Hepatic stellate cell (primary cell): ENCODE measurements at places on chromosomes 2 and 18.

DNA sequence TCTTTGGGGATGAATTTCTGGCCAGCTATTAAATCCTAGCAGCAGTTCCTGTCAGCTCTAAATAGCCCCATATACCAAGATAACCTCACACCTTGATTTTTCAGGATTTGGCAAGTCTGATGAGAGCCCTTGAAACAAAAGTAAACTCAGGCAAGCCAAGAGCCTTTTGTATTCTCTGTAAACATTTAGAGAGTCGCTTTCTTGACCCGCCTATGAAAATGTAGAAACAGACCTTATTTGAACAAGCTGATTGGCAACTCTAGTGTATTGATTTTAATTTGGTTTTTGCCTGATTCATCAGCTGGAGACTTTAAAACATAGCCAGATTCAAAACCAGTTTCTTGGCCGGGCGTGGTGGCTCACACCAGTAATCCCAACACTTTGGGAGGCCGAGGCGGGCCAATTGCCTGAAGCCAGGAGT, 43.4 kb downstream of the CABLES1 start:
- DNase-seq = no peak

GRCh38 chr2:235194836-235195235, 243.0 kb downstream of the SH3BP4 start:
- no peak for DNase-seq

DNA sequence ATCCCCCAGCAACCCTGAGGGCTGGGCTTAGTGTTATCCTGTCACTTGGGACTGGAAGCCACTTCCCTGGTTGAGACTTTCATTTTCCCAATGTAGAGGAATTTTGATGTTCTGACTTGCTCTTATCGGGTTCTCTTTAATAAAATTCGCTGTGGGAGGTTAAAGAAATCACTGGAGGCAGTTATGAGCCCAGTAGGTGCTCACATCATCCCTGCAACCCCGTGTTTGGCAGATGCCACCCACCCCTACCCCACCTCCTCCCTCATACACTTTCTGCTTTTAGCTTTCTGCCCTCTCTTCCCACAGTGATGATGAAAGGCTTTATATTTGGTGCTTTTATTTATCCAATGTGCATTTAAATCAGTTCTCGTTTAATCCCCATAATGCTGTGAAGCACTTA, 106.6 kb downstream of the MAPK4 start:
- no peak for DNase-seq

DNA sequence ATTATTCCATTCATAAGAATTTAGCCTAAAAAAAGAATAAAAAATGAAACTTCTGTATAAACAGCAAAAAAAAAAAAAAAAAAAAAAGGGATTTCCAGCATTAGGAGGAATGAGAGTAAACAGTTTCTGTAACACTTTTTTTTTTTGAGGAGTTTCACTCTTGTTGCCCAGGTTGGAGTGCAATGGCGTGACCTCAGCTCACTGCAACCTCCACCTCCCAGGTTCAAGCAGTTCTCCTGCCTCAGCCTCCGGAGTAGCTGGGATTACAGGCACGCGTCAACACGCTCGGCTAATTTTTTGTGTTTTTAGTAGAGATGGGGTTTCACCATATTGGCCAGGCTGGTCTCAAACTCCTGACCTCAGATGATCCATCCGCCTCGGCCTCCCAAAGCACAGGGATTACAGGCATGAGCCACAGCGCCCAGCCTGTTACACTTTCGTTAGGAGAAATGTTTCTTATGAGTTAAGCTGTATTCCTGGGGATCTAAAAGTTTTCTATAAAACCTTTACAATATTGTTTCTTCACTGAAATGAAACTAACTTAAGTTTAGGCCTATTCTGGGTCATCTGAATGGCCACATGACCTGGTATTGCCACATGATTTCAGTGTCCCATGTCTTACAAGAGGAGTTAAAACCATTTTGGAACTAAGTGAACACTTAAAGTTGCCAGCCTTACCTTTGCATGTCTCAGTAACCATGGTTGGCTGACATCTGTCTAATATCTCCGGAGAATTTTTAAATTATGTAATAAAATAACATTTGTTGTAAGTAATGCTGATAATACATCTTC, 17.5 kb downstream of the SMAD2 start:
- DNase-seq = no peak

GRCh38 chr2:206798000-206798399, 32.6 kb downstream of the FASTKD2 start:
- DNase-seq = no peak

- no peak for DNase-seq
Observed at GRCh38 chr2:74317701-74318100, 25.5 kb downstream of the SLC4A5 start.

- no peak for DNase-seq
Observed at GRCh38 chr18:76121011-76121410, 374.0 kb downstream of the ZNF516 start.

- DNase-seq = no peak
Observed at GRCh38 chr18:49742316-49743116, 70.8 kb downstream of the ACAA2 start.

DNA sequence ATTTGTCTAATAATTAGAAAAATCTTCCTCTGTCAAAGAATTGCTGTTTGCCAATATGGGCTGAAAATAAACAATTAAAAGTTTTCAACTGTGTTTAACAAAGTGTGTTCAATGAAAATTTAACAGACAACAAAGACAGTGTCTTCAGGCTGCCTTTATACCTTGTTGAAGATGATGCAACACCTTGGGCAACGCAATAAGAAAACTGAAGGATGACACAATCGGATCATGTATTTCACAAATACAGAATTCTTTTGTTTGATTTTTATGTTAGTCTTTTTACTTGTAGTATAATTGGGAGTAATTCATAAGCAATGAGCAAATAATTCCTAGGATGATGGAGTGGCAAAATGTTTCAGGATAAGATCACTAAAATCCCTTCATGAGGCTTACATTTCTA, 27.8 kb downstream of the CHN1 start:
- DNase-seq = no peak

DNA sequence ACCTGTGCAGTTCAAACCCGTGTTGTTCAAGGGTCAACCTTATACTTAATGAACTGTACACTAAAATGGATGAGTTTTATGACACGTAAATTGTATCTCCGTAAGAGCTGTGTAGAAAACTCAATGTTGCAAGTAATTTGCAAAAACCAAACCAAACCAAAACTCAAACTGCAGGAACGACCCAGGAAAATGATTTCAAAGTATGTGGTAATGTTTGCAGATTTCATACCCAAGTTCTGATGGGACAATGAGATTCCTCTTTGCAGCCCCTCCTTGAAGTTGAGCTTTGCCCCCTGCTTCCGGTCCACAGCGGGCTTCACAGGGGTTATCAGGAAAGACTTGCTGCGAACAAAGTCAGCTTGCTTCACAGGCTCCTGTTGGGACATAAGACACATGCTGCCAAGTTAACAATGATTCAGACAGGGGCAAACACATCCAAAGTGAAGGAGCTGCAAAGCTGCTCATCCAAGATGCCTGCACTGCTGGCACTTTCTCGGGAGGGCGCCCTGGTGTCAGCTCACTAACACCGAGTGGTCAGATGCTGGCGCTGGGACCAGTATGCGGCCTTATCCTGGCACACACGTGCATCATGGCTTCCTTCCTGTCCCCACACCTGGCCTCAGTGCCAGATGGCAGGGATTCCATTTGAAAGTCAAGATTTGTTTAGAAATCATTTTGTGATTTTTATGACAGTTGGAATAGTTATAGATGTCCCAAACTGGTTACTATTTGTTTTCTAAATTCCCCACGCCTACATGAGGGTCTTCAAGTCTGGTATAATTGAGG, 65.2 kb upstream of the MGAT4A start:
- no peak for DNase-seq

DNA sequence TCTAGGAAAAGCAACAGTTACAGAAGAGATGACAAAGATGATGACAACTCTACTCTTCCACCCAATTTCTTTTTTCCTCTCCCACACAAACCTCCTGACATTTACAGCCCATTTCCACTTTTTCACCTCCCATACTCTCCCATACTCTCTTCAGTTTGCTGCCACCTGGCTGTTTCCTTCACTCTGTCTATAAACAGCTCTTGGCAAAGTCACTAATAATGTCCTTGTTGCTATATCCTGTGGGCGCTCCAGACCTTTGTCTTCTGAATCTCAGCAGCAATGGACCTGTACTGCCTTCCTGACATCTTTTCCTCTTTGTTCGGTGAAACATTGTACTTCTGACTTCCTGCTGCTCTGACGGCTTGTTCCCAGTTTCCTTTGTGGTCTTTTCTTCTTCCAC, 60.7 kb upstream of the CAVIN2 start:
- DNase-seq = no peak

DNA sequence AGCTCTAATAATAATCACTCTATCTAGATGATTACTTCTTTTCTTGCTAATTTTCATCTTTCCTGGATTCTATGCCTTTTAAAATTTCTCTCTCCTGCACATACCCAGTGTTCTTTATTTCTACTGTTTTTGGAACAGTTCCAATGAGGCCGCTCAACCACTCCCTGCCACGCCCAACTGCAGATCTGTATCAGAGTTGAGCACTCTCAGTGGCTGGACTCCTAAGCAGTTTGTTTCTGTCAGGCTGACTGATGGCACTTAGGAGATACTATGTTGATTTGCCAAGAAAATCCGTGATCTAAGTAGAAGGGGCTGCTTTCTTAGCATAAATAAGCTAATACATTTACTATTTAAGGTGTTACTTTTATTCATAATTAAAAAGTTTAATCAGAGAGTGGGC, 192.8 kb downstream of the ARHGAP15 start:
- DNase-seq = no peak

DNA sequence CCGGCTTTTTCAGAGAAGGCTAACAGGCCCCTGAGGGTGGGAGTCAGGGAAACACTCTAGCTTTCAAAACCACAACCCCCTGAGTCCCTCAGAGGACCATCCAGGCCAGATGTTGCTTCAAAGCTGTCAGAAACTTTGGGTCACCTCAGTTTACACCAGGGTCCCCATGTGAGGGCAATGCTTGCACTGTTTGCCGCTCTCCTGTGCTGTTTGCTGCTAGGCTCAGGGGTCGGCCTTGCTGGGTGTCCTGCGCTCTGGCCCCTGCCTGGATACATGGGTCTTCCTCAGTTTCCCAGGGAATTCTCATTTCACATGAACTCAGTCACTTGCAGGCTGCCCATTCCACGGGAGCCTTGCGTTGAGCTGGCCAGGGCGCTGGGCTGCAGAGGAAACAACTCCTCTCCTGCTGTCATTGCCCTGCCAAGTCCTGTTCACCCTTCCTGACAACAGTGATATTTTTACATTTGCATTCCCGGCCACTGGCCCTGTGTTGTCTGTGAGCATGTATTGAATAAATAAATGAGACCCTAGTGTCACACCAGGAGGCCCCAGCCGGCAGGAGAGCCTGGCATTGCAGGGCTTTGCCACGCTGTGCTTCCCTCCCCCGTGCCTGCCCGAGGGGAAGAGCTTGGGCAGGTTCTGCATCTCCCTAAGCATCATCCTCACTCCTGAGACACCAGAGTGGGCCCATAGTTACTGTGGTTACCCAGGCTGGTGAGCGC, 73.2 kb upstream of the RAB6C start:
- DNase-seq = no peak

GRCh38 chr2:181128199-181128598, 147.8 kb downstream of the UBE2E3 start:
- no peak for DNase-seq

GRCh38 chr18:56043641-56044061, 455.7 kb upstream of the TCF4 start:
- no peak for DNase-seq

DNA sequence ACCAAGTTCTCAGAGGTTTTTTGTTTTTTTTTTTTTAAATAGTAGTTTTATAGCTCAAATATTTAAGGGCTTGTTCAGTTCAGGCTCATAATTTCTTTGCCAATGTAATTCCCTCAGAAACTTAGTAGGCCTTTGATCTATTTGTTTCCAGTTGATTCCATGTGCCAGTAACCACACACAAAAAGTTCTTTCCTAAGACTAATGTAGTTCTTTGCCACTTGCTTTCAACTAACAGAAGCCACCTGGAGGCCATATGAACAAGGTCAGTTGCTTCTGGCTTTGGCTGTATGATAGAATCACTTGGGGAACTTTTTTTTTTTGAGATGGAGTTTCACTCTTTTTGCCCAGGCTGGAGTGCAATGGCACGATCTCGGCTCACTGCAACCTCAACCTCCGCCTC, 100.7 kb downstream of the DTNB start:
- DNase-seq = no peak

DNA sequence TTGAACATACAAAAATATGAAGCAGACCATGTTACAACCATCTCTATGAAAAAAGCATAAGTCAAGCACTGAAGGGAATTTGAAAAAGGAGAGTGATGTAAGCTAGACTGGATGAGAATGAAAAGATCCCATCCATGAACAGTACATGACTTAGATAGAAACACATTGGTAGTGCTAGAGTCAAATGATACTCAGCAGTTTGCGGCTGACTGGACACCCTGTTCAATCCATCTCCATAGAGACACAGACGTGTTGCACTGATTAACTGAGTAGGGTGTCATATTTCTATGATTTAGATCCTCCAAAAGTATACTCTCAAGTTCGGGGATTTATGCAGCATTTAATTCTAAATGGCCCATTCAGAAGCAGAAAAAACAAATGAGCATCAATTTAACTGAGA, 674.3 kb upstream of the NRXN1 start:
- DNase-seq = no peak

DNA sequence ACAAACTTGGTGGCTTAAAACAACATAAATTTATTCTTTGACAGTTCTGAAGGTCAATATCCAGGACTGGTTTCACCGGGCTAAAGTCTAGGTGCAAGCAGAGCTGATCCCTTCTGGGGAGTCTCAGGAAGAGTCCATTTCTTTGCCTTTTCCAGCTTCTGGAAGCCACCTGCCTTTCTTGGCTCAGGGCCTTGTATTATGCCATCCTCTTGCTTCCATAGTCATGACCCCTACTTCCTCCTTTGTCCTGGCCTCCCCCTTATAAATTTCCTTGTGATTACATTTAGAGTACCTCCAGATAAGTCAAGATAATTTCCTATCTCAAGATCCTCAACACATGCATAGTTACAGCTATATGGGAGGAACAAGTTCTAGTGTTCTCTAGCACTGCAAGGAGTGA, 1089.5 kb downstream of the LRP1B start:
- DNase-seq = no peak

DNA sequence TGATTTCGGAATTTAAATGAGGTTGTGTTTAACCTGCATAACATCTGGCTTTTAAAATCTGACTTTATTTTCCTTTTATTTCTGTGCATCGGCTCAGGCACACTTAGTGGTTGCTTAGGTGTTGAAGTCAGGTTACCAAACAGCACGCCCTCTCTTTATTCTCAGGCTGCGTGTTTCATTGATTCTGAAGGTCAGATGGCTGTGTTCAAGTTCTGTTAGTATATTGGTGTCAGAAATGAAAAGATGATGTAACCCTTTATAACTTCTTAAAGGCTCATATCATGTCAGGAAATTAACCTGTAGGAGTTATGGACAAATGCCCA, 246.5 kb downstream of the LDLRAD4 start:
- DNase-seq = no peak

DNA sequence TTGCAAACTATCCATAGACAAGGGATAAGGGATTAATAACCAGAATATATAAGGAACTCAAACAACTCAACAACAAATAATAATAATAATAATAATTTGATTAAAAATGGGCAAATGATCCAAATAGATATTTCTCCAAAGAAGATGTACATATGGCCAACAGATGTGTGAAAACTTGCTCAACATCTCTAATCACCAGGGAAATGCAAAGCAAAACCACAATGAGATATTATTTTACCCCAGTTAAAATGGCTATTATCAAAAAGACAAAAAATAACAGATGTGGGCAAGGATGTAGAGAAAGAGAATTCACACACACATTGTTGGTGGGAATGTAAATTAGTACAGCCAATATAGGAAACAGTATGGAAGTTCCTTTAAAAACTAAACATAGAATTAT, 26.9 kb downstream of the DNAH7 start:
- no peak for DNase-seq
